ENCODE measurements at places on chromosomes 6 and 20.

DNA sequence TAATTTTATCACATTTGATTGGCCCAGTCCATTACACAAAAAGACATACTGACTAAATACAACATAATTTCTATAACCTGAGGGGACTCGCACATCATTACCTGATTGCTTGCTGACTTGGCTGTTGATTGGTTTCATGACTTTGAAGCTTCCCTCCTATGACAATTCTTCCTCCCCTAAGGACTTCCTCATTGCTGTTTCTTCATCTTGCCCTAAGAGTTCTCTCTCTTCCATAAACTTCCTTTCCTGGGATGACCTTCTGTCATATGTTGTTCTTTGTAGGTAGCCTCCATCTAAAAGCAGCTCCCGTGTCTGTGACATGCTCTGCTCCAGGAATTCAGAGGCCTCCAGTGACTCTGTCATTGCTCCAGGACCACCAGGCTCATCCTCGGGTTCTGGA is 22.6 kb downstream of the RSPH3 start:
- no peak for DNase-seq

DNA sequence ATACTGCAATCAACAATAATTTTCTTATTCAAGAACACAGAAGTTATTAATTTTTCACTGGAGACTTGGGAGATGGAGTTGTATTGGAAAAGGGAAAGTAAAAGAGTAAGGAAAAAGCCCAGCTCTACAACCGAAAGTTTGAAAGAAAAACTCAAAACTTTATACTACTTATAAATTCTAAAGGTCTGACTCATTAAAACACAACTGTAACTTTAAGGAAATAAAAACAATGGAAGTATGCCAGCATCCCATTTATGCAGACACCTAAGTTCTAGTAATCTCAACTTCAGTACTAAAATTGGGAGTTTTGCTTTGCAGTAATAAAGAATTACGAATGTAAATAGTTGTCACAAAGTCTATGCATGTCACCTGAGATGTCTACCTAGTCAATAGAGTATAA is 80.6 kb downstream of the IRAK1BP1 start:
- DNase-seq: peak; percentile 6

GRCh38 chr6:38846844-38847243 is 131.7 kb downstream of the DNAH8 start:
- DNase-seq: no peak

DNA sequence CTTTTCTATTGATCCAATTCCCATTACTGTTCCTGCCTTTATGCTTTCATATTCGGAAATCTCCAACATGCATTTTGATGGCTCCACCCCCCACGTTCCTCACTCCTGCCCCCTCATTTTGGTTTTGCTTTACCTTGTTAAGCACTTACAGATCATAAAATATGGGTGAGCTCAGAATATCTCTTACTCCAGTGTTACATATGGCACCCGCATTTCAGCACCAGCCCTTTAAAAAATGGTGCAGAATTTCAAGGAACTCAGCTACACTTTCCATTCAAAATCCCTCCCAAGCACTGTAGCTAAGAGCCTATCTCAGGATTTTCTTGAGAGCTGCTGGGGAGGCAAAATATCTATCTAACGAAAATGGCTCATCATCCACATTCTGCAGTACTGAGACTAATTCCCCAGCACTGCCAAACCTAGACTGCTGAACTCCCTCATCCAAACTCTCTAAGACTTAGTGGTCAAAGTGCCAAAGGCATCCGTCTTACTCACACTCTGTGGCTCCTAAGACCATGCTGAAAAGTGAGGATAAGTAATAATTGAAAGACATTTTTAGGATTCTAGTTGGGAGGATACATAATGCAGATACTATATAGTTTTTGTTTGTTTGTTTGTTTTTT is 7.8 kb downstream of the SGK1 start:
- DNase-seq: no peak

- DNase-seq: no peak
Observed at GRCh38 chr6:133967347-133967746, 14.3 kb downstream of the TBPL1 start.

GRCh38 chr6:154891901-154892300 is 103.2 kb upstream of the TIAM2 start:
- no peak for DNase-seq

DNA sequence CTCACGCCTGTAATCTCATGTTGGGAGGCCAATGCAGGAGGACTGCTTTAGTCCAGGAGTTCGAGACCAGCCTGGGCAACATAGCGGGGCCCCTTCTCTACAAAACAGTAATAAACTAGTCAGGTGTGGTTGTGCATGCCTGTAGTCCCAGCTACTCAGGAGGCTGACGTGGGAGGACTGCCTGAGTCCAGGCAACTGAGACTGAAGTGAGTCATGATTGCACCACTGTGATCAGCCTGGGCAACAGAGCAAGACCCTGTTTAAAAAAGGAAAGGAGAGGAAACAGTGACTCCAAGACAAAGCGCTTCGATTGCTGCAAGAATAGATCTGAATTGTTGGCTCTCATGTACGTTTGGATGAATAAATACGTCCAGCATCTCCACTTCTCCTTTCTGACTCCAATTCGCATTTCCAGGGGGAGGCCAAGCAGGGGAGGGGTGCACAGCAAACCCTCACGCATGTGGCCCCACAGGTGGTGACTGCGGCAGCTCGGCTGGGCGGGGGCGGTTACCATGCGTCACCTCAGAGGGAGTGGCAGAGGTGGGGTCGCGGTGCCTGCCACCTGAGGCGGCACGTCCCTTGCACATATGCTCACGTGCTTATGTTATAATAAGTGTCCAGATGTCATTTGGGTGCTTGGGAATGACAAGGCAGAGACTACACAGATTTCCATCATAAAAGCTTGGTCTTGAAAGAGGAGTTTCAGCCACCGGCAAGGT is 95.1 kb upstream of the MPC1 start:
- no peak for DNase-seq

DNA sequence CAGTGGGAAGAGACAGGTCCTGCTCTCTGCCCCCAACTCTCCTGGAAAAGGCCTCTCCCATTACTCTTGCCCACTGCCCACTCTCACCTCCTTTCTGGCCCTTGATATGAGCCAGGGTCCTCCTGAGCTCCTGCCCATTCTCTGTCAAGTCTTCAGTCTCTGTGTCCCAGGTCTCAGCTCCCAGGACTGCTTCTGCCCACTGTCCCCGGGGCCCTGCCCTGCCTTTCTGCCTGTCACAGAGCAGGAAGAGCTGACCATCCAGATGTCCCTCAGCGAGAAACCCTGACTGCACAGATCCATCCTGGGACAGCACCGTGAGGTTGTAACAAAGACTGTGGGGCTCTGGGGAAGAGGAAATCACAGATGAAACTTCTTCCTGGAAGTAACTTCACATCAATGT is 22.2 kb downstream of the HLA-F start:
- DNase-seq: no peak

GRCh38 chr6:5213836-5214235 is 46.9 kb downstream of the LYRM4 start:
- no peak for DNase-seq

DNA sequence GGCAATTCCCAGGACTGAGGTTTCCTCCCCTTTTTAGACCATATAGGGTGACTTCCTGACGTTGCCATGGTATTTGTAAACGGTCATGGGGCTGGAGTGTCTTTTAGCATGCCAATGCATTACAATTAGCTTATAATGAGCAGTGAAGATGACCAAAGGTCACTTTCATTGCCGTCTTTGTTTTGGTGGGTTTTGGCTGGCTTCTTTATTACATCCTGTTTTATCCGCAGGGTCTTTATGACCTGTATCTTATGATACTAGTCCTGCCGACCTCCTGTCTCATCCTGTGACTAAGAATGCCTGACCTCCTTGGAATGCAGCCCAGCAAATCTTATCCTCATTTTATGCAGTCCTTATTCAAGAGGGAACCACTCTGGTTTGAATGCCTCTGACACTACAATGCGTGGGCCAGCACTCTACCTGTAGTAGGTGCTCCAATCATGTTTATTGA is 190.1 kb downstream of the KCNQ5 start:
- no peak for DNase-seq

DNA sequence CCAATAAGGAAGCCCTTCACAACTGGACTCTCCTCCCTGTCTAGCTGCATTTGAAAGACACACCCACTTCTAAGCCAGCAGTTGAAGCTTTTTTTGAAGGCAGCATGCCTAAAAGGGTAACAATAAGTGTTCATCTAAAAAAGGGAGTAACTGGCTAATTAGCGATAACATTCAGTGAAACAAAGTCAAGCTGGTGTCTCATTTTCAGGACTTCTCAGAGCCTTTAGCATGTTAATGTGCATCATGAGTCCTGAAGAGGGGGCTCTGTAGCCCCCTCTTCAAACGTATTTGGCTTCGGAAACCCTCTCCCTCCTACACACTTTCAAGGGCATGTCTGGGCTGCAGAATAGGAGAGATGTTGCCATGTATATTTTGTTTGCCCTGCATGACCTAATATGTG is 28.1 kb downstream of the SLC22A23 start:
- no peak for DNase-seq

- DNase-seq: no peak
Observed at GRCh38 chr6:168662301-168662936, 221.4 kb downstream of the SMOC2 start.

GRCh38 chr6:167793421-167793820 is 33.3 kb upstream of the AFDN start:
- no peak for DNase-seq

- no peak for DNase-seq
Observed at GRCh38 chr20:56582542-56582941, 46.6 kb upstream of the TFAP2C start.

DNA sequence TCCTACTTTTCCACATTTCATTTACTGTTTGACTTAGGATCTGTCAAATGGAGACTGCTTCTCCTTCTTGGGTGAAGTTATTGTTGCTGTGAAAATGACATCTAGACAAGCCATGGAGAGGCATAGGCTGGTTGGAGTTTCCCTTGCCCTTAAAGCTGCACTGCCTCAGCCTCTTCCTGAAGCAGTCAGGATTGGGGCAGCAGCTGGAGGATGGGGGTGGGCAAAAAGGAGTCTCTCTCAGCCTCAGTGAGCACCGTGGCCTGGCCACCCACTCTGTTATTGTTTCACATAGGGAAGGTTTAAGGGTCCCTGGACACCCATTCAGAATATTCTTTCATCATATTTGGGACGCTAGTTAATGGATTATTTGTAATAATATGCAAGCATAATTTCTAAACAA is 7.7 kb upstream of the ZBTB24 start:
- no peak for DNase-seq

- DNase-seq: no peak
Observed at GRCh38 chr20:35601990-35602389, 13.6 kb upstream of the SPAG4 start.

GRCh38 chr6:51182827-51183226 is 364.2 kb downstream of the TFAP2B start:
- DNase-seq: no peak

- DNase-seq: no peak
Observed at GRCh38 chr6:160949531-160949930, 42.0 kb upstream of the MAP3K4 start.
